ENCODE measurements at places on chromosomes 5 and 9.

- DNase-seq = no peak
Measured at GRCh38 chr9:132756214-132756845, 86.1 kb downstream of the GTF3C4 start.

GRCh38 chr9:100739666-100740065 is 161.8 kb downstream of the CAVIN4 start:
- DNase-seq = no peak

GRCh38 chr9:134433909-134434882 is 107.9 kb downstream of the RXRA start:
- no peak for DNase-seq

- DNase-seq = no peak
Measured at GRCh38 chr5:37957218-37957617, 117.4 kb upstream of the GDNF start.

DNA sequence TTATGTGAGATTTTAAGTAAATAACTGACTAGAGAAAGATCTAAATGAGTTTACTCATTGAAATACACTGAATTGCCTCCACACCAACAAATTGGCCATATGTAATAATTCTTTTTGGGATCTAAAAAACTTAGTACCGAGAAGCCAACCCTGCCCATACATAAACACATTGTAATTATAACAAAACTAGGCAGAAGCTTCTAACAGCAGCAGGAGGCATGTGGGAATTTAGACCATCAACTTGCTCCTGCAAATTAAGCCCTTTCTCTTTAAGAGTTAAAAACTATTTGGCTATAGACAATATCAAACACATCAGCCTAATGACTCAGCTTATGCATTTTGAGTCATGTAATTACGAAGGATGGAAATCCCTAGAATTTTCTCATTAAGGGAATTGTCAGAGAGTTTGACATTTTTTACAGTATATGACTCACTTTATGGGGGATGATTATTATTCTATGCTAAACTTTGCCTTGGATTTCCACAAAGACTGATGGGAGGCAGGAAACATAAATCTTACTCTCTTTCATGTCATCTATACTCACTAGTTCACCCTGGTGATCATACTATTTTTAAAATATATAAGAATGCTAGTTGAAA is 1.0 kb downstream of the IL7R start:
- DNase-seq = peak; percentile 89

DNA sequence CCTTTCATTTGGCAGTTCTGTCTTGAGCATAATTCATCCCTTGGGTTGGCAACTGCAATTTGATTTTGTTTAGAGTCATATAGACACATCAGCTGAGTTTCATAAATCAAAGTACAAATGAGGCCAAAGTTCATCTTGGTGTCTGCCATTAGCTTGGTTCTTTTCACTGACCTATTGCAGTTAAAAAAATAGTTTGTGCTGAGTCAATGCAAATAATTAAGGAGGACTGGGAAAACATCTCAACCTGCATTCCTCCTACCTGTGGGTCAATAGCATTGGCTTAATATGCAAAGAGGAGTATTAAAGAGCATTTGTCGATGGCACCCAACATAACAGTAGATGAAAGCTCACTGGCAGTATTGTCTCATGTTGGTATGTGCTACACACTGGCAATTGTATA is 1.6 kb downstream of the PKD2L2 start:
- DNase-seq = no peak

- no peak for DNase-seq
Measured at GRCh38 chr9:136273244-136273865, 27.7 kb upstream of the QSOX2 start.

GRCh38 chr5:122351416-122352157 is 39.5 kb downstream of the SNCAIP start:
- DNase-seq = peak; percentile 42

GRCh38 chr9:97645720-97646119 is 12.1 kb downstream of the NCBP1 start:
- DNase-seq = no peak

GRCh38 chr5:32312197-32312594 is 543 bp downstream of the MTMR12 start:
- DNase-seq = peak; percentile 89

- DNase-seq = no peak
Measured at GRCh38 chr5:138963763-138964371, 88.7 kb upstream of the LRRTM2 start.

DNA sequence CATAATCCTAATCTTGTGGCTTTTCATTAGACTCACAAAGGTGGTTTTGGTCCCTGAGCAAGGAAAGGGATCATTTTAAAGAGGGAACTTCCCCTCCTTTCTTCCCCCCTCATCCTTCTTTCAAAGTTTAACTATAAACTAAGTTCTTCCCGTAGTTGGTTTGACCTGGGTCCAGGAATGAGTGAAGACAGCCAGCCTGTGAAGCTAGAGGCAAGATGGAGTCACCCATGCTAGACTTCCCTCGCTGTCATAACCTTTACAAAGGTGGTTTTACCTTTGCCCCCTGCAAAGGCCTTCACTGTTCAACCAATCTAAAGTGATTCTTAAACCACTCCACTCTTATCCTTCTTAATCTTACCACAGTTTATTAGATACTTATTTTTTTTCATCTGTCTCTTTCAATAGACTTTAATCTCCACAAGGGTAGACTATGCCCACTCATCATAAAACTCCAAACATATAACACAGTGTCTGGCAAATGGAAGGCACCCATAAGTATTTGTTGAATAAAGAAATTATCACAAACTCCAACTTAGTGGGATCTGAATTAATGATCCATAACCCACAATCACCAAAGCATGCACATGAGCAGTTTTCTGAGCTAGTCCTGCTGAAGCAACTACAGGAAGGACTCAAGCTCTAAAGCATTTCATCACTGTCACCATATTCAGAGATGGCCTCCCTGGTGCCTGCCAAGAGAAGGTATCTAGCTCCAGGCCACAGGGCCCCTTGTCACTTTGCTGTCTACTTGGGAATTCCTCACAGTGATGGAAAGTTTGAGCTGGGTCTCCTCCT is 369.0 kb downstream of the SPOCK1 start:
- DNase-seq = no peak

GRCh38 chr9:129934041-129934591 is 98.9 kb downstream of the USP20 start:
- DNase-seq = peak; percentile 39

DNA sequence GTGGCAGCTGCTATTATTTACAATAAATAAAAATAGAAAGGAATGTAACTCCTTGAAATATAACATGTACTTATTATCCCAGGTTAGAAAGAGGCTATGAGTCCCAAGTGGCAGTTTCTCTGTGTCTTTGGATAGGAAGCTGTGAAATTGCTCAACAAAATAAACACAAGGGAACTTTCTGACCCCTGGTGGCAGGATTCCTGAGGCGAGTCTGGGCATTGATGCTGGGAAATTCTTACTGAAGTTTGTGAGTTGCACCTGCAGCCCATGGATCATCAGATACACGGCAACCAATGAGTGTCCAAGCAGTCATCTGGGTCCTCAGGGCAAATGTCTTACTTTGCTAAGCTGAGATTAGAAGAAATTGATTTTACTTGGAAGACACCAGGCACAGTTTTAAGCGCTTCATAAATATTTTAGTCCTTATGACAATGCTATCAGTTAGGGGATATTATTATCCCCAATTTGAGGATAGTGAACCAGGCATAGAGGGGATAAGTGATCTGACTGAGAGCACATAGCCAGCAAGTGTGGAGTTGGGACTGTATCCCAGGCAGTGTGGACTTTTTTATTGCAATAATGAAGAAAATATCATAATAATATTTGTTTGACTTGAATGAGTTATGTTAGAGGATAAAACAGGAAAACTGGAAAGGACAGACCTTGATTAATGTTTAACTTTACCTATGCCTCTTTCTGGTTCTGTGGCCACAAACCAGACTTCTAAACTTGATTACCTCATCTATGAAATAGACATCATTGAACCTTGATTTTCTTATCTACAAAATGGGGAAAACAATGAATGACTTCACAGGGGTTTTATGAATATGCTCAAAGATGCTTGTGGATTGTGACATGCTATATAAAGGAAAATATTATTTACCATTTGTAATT is 265.5 kb upstream of the ADAMTSL1 start:
- peak; percentile 64 for DNase-seq

DNA sequence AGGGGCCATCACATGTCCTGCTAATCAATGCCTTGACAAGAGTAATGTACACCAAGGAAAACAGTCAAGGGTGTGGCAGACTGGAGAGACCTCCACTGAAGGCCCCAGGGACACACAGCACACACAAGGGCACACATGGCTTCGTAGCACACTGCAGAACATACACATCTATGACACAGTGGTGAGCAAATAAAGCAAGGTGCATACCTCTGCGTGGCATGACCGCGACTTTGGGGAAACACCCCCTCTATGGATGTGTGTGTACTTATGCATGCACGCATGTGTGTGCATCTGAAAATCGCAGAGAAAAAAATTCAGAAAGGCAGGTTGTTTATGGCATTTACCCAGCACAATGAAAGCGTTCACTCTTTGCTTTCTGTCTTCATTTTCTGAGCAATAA is 20.5 kb downstream of the SEMA4D start:
- DNase-seq = no peak

DNA sequence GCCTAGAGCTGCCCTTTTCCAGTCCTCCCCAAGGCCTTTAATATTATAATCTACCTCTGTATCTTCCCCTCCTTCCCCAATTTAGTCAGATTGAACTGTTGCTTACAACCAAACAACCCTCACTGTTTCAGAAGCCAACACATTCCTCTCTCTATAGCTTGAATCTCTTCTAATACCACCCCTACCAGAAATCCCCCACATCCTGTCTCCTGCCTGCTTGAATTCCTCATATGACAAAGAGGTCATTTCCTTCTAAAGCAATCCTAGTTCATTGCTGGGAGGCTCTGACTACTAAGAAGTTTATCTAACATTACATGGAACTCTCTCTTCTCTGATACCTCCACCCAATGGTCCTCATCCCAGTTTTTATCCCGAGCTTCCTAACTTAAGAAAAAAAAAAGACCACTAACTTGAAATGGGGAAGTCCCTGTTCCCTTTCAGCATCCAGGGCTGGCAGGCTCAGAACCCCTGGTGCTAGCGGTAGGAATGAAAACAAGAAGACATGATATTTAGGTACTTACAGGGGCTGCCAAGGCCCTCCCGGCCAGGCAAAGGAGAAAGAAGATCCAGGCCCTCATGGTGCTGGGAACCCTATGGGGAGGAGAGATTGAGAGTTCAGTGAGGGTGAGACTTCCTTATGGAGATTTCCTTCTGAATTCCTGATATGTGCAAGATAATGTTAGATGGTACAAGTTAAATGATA is 11.0 kb downstream of the SPARC start:
- peak; percentile 55 for DNase-seq

DNA sequence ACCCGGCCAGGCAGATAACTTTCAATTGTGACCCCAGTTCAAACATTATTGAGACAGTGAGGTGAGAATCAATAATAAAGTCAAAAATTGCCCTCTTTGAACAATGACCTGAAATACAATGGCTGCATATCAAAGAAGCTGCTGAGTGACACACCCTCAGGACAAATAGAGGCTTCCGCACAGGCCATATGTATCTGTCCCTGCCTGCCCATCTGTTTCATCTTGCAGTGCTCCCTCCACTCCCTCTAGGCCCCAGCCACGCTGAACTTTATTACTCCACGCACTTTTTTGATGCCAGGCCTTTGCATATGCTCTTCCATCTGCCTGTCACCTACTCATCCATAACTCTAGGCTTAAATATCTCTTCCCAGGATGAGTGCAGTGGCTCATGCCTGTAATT is 15.9 kb upstream of the PFDN1 start:
- DNase-seq = no peak
